ENCODE measurements at places on chromosomes 11 and 22.

GRCh38 chr11:28343304-28344233, 235.4 kb downstream of the METTL15 start:
- DNase-seq = no peak

DNA sequence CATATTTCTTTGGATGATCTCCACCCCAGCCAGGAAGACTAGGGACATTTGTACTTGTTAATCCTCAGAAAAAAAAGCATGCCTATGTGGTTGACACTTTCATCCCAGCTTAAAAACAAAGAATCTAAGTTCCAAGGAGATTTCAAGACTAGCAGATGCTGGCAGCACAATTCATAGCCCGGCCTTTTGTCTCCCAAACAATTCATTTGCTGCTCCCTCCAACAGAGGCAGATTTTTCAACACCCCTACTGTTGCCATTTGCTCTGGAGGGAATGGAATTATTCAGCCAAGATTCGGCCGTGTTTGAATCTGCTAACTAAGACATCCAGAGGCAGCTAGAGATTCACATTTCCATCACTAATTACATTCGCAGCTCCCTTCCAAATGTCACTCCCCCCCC, 15.3 kb downstream of the P2RX3 start:
- DNase-seq = no peak

DNA sequence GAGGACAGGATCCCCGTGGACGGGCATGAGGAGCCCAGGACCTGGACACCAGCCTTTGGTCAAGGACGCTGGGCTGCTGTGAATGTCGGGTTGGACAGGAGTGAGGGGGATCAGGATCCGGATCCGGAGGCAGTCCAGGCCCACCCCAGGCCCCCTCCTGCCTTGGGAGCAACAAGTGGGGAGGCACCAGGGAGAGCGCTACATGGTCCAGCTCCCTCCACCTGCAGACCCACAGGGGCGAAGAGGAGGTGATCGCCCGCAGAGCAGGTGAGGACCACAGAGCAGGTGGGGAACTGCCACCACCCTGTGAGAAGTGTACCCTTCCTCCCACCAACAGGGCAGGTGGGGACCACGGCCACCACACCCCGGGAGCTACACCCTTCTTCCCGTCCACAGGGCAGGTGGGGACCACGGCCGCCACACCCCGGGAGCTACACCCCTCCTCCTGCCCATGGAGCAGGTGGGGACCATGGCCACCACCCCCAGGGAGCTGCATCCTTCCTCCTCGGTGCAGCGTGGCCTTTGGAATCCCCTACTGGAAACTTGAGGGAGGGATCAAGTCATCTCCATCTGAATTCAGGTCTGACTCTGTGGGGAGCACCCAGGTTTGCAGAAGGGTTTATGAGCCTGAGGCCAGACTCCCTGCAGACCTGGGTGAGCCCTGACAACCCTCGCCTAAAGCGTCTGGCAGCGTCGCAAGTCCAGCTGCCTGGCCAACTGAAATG, 141.0 kb downstream of the BRD1 start:
- DNase-seq = no peak

DNA sequence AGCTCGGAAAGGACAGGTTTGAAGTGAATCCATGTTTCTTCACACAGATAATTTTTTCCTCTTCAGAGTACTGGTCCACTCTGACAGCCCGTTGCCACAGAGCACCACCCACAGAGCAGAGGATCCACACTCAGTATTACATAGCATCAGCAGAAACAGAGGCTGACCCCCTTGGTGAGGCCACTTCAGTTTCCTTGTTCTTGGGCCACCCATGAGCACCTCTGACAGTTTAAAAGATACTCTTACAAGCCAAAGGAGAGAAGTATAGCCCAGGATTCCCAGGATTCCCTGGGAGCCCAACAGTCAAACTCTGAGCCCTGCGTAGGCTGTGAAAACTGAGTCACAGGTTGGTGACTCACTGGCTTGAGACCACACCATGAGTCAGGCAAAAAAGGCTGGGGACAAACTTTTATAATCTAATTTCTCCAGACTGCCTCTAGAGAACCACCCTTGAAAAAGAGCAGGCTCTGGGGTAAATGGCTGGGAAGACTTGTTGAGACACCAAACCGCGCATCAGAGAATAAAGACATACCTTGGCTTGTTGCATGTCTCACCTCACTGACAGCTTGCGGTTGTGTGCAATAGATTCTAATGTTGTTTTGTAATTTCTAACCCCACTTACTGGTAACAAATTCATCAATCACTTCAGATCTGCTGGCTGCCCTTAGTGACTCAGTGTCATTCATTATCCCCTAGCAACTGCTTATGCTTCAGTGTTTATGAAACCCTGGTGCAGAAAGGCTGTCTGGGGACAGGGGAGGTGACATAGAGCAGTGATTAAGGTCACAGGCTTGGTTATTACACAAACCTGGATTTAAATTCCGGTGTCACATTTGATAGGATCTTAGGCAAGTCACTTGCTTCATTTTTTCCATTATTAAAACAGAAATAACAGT, 56.9 kb upstream of the PRSS23 start:
- no peak for DNase-seq

DNA sequence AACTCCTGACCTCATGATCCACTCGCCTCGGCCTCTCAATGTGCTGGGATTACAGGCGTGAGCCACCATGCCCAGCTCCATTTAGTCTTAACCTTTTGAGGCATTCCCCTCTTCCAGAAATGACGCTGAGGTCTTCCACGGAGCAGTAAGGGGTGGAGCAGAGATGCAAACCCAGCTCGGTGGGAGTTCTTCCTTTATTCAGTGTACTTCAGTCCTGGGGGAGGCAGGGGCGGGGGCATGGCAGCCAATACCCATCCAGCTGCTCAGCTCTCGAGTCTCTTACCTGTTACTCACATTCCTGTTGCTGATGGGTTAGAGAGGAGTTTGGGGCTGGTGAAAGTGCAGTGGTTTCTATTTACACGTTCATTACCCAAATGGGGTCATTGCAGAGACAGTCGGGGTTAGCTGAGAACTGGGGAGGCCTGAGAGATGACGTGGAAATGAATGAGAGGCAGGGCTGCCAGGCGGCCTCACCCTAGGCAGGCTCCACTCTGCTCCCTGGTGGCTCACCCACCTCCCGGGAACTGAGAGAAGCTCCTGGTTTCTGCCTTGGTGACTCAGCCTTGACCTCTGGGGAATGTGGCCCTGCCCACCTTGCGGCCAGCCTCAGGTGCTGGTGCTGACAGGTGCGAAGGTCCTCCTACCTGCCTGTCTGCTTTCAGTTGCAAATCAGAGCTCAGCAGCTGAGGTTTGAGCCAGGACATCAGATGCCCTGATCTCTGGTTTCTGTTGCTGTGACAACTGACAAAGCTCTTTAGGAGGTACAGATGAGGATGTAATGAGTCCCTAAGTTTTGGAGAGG, 13.4 kb upstream of the ST14 start:
- no peak for DNase-seq

- no peak for DNase-seq
These were observed 83.7 kb downstream of the IGLL1 start for GRCh38 chr22:23496445-23496833.

GRCh38 chr22:37892566-37893335, 13.3 kb upstream of the MICALL1 start:
- no peak for DNase-seq

GRCh38 chr11:72615329-72615728, 58.9 kb downstream of the PDE2A start:
- no peak for DNase-seq

DNA sequence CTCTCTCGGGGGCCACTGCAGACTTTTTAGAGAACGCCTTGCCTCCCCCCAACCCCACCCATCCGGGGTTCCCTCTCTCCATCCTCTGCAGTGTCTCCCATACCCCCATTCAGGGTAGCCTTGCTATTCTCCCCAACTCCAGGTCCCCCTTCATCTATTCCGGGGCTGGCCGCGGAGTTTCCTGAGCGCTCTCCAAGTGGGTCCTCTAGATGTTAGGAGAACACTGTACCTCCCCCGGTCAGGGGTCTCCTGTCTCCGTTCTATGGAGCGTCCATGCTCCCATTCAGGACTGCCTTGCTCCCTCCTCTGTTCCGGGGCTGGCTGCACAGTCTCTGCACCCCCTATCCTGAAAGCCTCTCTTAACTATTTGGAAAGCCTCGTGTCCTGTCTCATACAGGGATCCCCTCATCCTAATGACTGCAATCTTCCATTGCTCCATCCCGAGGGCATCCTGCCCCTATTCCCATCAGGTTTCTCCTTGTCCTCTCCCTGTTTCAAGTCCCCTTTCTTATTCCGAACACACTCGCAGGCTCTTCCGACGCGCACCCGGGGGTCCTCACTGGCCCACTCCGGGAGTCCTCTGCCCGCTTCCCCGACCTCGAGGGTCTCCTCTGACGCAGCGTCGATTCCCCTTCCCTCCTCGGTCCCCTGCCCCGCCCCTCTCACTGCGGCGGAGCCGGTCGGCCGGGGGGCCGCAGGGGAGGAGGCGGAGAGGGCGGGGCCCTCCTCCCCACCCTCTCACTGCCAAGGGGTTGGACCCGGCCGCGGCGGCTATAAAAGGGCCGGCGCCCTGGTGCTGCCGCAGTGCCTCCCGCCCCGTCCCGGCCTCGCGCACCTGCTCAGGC, at the start of gene NEFH:
TSS of gene NEFH (plus strand) at position 802 of the 845 bp plus-strand sequence. CDS start 45 bp downstream, outside the sequence.
- DNase-seq = no peak

DNA sequence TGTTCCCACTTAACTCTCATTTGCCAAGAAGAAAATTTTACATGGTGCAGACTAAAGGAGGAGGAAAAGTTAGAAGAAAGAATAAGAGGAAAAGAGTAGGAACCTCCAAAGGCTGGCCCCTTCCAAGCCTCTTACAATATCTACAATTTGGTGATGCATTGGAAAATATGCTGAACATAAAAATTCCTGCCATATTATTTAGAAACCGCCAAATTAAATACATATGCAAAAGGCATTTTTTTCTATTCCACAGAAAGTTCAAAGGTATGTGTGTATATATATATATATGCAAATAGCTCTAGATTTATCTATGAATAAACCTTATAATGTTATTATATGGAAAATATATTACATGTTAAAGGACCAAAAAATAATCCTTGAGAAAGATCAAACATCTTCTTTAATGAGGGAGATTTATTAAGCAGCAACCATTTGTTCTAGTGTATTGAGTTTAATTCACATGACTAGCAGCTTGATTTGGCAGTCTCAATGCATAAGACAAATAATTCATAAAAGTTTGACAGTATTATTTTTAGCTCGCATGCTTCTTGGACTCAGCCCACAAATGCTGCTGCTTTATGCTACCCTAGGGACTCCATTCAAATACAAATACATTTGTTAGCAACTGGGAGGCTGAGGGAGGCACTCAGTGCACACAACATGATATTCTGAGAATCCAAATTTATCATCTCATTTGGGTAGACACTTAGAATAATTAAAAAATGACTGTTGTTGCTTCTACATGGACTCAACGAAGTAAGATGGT, 184.9 kb downstream of the SBF2 start:
- DNase-seq = no peak

GRCh38 chr11:121578251-121578976, 125.6 kb upstream of the SORL1-AS1 start:
- DNase-seq = no peak

DNA sequence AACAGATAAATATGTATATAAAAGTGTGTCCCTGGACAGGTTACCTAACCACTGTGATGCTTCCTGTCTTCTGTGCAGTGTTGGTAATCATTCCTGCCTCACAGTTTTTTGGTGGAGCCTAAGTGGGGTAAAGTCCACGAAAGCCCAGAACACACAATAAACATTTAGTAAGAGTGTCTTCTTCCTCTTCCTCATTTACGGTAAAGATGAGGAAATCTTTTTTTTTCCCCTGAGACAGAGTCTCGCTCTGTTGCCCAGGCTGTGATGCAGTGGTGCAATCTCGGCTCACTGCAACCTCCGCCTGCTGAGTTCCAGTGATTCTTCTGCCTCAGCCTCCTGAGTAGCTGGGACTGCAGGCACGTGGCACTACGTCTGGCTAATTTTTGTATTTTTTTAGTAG, 117.1 kb downstream of the LDLRAD3 start:
- no peak for DNase-seq

DNA sequence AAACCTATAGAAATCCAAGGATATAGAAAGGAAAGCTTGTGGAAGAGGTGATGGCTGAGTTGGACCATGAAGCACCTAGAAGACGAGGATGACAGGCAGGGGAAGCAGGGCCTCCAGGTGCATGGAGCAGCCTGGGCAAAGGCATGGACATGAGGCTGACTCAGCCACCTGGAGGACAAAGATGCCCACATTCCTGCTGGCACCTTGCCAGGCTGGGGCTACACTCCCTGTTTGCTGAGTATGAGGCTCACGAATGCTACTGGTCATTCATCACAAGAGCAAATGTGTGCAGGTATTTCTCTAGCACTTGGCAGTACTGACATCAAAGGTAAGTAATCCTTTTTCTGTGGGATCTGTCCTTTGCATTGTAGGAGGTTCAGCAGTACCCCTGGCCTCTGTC, 7.1 kb upstream of the SCGB2A1 start:
- DNase-seq = no peak

- no peak for DNase-seq
These were observed 8.3 kb downstream of the CYB561A3 start for GRCh38 chr11:61353131-61354067.

- DNase-seq = no peak
These were observed 41.8 kb upstream of the CDON start for GRCh38 chr11:126104420-126104819.

GRCh38 chr22:47130883-47131631, 368.6 kb downstream of the TBC1D22A start:
- DNase-seq = no peak

- no peak for DNase-seq
These were observed 201.3 kb downstream of the OPCML start for GRCh38 chr11:133331031-133331430.

GRCh38 chr11:69520186-69520916, 38.9 kb downstream of the LINC01488 start:
- DNase-seq = no peak

- no peak for DNase-seq
These were observed 4.8 kb downstream of the DIXDC1 start for GRCh38 chr11:111941963-111942362.

DNA sequence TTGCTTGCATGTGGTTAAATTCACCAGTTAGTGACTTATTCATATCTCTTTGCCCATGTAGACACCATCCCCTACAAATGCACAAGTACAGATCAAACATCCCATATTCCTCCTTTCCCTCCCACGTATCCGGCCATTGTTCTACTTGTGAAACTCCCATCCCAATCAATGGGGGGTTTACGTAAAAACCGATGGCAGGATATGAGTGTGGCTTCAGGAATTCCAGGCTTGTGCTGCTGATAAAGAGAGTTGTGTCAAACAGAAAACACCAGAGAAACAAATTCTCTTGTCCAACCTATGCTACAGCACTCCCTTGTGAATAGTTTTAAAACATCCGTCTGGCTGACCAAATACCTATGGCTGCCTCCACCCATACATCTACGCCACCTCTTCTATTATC, 15.5 kb downstream of the FLI1 start:
- DNase-seq = no peak

DNA sequence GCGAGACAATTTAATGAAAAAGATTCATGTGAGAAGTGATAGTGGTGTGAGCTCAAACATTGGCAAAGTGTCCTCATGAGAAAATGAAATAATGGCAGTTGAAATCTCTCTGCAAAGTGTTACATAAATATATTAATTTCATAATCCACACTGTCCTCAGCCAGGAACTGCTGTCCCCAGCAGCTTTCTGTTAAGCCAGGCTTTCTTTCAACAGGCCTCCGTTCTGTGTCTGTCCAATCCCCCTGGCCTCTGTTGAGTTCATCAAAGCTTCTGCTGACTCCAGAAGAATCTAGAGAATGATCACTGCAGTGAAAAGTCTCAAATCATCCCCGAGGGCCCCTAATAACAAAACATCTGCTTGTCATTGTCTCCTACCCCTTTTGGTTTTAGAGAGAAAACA, 10.0 kb upstream of the ASCC2 start:
- no peak for DNase-seq
